ENCODE measurements at places on chromosomes 12 and 14.

- no peak for DNase-seq
Measured at GRCh38 chr14:94539181-94539580, 22.1 kb upstream of the SERPINA4 start.

DNA sequence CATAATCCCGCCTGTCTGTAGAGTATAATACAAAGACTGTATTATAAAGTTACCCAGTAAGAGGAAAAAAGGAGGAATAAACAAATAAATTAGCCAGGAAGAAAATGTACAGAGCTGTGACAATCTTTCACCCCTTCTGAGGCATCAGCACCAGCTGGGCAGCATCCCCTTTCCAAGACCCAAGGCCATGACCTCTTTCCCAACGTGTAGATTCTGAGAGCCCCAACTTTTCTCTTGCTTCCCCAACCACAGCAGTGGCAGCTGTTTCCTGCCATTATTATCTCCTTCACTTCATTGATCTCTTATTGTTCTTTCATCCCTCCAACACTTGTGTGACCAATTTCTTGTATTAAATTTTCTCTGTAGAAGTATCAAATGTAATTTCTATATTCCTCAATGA lies 101.6 kb downstream of the BBS10 start:
- DNase-seq, result no peak

DNA sequence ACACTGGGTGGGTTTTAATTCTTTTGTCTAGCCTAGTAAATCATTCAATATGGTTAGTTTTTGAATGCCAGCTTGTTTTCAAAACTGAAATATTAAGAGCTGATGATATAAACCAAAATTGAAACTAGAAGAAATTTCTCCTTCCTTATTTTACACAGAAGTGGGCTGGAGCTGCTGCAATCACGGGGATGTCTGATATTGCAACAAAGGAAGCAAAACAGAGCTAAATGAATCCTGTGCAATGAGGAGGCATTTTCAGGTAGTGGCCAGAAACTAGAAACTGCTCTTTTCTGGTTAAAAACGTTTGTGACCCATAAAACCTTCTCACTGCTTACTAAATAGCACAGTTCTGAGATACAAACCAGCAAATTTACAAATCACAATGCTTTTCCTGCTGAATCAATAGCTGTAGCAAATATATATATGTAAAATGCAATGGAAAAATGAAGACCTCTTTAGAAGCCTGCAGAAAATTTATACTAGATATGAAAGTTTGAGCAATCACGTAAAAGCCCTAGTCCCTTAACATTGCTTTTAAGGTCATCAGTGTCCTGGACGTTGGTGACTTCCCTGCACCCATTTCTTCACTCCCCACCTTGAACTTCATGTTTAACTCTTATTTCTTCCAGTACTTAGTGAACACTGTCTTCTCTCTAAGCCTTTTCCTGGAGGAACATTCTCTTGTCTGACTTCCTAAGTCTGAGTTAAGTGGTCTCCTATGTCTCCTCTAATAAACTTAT lies 15.9 kb upstream of the LRRK2 start:
- no peak for DNase-seq

DNA sequence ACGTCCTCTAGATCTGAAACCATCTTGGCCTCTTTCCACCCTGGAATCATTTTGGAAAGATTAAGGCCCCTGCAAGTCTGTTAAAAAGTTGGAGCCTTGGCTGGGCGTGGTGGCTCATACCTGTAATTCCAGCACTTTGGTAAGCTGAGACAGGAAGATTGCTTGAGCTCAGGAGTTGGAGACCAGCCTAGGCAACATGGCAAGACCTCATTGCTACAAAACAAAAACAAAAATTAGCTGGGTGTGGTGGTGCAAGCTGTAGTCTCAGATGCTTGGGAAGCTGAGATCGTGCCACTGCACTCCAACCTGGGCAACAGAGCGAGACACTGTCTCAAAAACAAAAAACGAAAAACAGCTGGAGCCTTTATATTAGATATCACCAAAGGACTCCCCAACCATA lies 10.9 kb upstream of the ABCD4 start:
- no peak for DNase-seq

- DNase-seq, result no peak
Measured at GRCh38 chr12:117231750-117232149, 41.5 kb upstream of the FBXO21 start.

DNA sequence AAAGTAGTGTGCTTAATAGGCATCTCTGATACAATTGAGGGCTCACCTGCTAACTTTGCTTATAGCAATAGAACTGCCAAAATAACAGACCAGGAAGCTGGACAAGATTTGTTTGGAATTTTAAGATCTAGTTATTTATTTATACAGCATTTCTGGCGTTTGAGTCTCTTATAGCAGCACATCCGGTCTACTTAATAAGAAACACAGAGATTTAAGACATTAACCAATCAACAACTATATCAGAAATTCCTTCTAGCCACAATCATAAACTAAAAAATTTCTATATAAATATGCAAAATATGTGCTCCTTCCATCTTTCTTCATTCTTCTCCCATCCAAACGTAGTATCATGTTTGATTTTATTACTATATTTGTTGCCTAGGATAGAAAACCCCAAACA lies 2.6 kb downstream of the RTN1 start:
- DNase-seq, result no peak

DNA sequence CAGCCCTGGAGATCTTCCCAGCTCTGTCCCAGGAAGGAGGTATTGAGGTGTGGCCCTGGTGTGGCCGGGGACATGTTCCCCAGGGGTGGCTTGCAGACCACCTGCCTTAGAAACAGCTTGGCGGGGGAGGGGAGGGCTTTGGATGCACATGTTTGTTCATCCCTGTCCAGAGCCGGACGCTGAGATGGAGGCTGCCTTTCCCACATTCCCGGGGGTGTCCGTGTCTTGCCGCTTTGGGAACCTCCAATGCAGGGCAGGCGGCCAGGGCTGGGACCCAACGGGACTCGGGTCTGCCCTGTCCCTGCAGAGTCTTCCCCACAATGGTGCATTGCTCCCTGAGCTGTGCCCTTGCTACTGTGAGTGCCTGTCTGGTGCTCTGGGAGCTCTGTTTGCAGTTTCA lies 319.5 kb upstream of the SFSWAP start:
- DNase-seq, result no peak

DNA sequence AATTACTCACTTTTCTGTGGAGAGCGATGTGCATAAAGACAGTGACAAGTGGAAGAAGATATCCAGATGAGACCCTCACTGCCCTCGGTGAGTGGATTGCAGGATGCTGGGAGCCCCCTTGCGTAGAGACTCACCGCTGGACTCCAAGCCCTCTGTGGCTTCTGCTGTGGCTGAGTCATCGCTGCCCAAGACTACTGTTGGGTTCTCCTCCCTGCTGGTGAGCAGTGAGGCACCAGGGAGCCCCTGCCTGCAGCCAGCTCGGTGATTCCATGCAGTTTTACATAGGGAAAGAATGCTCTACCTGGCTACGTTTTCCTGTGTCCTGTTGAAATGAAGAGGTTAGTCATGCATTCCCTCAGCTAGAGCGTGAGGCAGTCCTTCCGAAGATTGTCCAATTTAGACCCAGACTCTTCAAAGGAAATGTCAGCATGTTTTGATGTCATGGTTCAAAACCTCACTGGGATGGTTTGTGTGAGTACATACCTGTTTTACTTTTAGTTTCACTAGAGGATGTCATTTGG lies 28.2 kb downstream of the TRAF3 start:
- no peak for DNase-seq

DNA sequence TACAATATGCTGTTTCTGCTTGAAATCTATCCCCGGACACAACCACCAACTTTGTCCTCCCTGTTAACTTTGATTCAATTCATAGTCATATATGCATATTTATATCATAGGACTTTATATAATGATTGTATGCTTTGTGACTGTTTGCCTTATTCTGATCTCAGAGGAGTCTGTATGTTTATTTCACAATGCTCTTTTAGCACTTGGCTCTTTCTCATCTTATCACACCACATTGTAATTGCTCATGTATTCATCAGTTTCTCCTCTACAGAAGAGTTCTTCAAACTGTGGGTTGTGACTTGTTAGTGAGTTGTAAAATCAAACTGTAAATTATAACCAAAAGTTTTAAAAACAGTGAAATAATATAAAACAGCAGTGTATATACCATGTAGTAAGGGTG lies 21.7 kb upstream of the PPM1A start:
- no peak for DNase-seq

- DNase-seq, result peak; percentile 59
Measured at GRCh38 chr12:89040146-89040964, 311.9 kb downstream of the DUSP6 start.

DNA sequence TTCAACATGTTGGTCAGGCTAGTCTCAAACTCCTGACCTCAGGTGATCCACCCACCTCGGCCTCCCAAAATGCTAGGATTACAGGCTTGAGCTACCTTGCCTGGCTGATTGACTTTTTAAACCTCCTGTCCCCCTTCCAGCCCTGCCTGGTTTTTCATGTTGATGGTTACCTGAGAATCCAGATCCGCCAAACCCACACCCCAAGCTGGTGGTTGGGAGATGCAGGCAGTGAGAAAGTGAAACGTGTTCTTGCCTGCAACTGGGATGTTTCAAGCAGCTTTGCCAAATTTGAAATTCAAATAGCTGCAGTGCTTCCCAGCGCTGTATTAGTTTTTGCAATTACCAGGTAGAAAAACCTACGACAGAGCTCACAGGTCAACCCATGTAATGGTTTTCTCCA lies 238.3 kb upstream of the PWP1 start:
- DNase-seq, result no peak

DNA sequence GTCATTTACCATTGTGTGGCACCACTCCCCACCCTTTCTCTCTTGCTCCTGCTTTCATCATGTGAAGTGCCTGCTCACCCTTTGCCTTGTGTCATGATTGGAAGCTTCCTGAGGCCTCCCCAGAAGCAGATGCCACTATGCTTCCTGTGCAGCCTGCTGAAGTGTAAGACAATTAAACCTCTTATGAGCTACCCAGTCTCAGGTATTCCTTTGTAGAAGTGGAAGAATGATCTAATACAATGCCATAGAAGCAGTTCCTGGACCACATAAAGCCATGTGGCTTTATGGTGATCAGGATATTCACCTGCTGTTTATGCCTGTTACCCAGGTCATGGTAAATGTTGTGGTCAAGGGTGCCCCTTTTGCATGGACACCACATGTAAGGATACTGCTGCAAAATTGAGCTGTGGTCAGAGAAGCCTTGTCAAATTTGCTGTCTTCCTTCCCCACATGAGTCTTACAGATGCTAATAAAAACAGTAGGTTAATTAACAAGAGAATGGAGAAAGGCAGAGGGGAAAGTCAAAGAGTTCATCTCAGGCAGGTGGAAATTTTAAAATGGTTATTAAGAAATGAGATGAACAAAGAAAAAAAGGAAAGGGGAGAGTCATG lies 112.8 kb upstream of the IFNG-AS1 start:
- DNase-seq, result no peak

DNA sequence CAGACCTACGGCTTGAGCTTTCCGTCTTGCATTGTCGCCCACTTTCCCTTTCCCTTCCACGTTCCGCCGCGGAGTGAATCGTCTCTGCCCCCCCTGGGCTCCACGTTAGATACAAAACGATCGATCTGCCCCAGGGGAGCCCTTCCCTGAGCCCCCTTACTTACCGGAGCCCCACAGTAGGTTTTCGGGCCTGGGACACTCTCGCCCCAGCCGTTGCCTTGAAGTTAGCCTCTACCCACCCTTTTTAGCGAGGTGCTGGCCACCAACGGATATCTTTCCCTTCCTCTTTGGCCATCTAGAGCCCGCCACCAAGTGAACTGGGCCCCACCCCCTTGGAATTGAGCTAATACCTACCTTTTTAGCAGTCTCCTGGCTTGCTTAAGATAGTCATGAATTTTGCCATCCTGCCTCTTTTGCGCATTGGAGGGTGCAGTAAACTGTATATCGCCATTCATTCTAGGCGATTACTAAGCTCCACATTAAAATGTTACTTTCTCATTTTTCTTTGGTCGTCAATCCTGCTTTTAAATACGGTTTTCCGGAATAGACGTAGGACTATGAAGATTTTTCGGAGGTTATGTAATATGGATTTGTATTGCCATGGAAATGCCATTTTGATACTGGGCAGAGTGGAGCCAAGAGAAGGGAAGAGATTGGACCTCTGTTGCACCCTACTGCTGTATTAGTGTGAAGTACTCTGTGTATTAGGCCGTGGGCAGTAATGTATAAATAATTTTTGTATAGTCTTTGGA lies 764 bp downstream of the RBM25 start:
- no peak for DNase-seq

DNA sequence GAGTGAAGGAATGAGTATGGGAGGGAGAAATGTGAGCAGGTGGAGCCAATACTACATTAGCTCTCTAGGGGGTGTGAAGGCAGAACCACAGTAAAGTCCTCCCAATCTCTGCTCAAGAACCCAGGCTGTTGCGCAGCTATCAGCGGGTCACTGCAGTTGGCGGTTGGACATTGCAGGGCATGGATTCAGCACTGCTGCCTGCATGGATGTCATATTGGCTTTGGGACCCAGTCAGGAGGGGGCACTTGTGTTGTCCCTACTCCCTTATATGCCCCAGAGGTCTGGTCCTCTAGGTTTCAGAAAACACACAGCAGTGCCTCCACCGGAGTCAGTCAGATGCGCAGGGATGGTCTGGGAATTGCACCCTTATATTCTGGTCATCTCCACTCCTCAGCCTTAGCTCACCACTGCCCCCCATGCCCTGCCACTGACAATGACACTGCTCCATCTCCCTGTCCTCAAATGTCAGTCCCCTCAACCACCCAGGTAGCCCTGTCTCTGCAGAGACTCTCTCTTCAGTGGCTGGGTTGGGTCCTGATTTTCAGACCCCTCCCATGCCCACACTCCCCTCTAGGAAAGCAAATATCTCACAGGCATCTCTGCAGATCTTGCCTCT lies 9.6 kb downstream of the ZDHHC22 start:
- no peak for DNase-seq

GRCh38 chr12:83528571-83528970 lies 841.9 kb downstream of the TMTC2 start:
- DNase-seq, result no peak

- no peak for DNase-seq
Measured at GRCh38 chr14:30840086-30840779, 34.1 kb upstream of the COCH start.

- DNase-seq, result no peak
Measured at GRCh38 chr12:84408936-84409335, 503.7 kb downstream of the SLC6A15 start.

GRCh38 chr12:76883811-76884210 lies 5.0 kb upstream of the CSRP2 start:
- DNase-seq, result no peak
